ENCODE measurements at places on chromosomes 7 and 10. TPM values are rescaled to one million over a fixed set of nuclear protein-coding genes. Genes with fewer than 3 reads are reported as not detected.

DNA sequence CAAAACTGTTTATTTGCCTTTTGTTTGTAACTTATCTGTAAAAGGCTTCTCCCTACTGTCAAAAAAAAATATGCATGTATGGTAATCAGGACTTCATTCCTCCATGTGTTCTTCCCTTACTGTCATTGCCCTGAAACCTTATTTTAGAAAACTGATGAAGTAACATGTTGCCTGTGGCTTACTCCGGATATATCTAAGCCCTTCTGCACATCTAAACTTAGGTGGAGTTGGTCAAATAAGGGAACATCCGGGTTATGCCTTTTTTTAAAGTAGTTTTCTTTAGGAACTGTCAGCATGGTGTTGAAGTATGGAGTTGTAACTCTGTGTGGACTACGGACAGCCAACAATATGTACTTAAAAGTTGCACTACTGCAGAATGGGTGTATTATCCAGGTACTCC is 6.2 kb downstream of the SAR1A start:
- DNase-seq: no peak

DNA sequence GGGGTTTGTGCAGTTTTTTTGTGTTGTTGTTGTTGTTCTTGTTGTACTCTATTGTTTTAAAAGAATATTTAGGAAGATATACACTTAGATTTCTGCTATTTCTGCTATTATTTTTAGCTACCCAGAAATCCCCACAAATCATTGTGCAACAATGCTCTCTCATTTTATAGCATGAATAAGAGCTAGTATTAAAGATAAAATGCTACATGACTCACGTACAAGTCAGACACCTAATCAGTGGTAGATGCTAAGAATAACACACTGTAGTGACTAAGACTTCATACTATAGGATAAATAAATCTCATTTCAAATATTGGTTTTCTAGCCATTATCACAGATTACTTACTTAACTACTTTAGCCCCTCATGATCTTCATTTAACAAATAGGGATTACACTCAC is 920.5 kb downstream of the KCNMA1 start:
- DNase-seq: no peak

The ITPRID1 gene
- 1.8 TPM for total RNA-seq

The VDAC2 gene
- total RNA-seq: 105 TPM

The FAM237B gene
- not detected for total RNA-seq

- DNase-seq: peak; percentile 5
These were observed 55.2 kb downstream of the MAGI2 start for GRCh38 chr7:79398138-79398749.

DNA sequence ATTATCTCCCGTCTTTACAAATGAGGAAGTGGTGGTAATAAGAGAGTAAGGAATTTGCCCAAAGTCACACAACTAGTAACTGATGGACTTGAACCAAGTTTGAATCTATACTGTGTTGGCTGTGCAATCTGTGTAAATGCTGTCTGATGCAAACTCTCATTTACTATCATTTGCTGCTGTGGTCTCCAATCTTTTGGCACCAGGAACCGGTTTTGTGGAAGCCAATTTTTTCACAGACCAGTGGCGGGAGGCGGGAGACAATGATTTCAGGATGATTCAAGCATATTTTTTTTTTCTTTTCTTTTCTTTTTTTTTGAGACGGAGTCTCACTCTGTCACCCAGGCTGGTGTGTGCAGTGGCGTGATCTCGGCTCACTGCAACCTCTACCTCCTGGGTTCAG is 450.0 kb upstream of the FZD8 start:
- no peak for DNase-seq

The MYOF gene
- total RNA-seq: 90.4 TPM

- no peak for DNase-seq
These were observed 223.2 kb downstream of the CCSER2 start for GRCh38 chr10:84551437-84552120.

The RNF32 gene
- 0.89 TPM for total RNA-seq

GRCh38 chr10:13437026-13437555 is 89.0 kb upstream of the SEPHS1 start:
- DNase-seq: no peak

DNA sequence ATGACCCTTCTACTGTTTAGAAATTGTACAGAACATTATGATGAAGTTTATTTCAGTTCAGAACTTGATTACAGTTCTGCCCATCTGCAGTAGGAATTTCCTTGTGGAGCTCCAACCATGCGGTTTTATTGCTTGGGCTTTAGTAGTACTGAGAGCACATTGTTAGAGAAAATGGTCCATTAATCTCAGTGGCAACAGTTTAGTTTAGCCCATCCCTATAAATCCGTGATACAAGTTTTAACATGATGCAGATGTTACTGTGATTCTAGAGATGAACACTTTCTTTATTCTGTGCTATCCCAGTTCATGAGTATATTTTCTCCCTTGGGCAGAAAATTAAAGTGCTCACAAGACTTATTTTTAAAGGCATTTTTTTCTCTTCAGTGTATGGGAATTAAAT is 84.8 kb upstream of the FZD8 start:
- peak; percentile 38 for DNase-seq

GRCh38 chr10:63168821-63169462 is 35.8 kb downstream of the NRBF2 start:
- no peak for DNase-seq

The ASAH2B gene
- 3.4 TPM for total RNA-seq

The STEAP4 gene
- 10.1 TPM for total RNA-seq

- DNase-seq: no peak
These were observed 828 bp downstream of the BNIP3 start for GRCh38 chr10:131980761-131981428.

The ANKRD61 gene
- not detected for total RNA-seq

GRCh38 chr10:51459476-51459875 is 239.9 kb downstream of the CSTF2T start:
- no peak for DNase-seq

- DNase-seq: no peak
These were observed 112.5 kb downstream of the PTPRN2 start for GRCh38 chr7:158475036-158475678.

GRCh38 chr7:96415293-96415940 is 93.5 kb upstream of the SLC25A13 start:
- DNase-seq: no peak

DNA sequence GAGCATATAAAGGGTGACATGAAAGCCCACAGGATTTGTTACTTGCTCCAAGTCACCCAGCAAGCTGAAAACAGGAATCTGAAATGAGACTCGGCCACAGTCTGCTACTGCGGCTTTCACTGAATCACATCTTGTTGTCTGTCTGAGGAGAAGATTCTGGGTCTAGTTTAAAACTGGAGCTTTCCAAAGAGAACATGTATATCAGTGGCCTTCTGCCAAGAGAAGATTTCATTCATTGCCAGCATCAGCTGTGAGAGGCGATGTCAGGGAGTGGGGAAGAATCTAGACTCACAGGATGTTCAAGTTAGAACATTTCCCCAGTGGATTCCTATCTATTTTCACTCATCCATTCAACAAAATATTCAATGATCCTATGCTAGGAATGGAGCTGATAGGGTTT is 122.8 kb downstream of the GALNT17 start:
- peak; percentile 58 for DNase-seq

The PLEKHS1 gene
- not detected for total RNA-seq

- no peak for DNase-seq
These were observed 33.4 kb downstream of the ZC3HAV1 start for GRCh38 chr7:139075871-139076686.

GRCh38 chr10:124983321-124983720 is 41.4 kb downstream of the ZRANB1 start:
- DNase-seq: no peak

DNA sequence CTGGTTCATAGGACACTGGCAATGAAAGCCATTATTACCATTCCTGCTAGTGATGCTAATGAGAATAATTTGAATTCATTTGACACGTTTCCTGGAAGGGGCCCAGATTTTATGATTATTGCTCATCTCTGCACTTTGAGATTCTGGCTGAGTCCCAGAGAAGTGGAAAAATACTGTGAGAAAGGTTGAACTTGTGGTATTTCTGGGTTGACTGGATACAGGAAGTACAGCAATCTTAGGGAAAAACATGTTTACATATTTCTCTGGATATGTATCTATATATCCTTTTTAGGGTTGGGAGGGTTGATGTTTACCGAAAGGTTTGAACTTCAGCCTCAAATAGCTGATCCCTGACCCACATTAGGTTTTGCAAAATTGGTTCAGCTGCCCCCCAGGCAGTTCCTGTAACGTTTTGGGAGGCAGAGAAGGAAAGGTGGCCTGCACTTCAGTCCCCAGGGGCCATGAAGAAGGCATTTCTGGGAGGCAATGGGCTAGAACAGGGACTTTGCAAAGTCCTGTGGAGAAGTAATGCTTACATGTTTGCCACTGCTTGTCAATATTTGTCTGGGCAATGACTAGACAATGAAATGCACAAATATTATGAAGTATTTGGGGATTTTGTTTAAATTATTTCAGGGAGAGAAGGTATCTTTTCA is 253.7 kb upstream of the PITRM1 start:
- DNase-seq: peak; percentile 67

GRCh38 chr7:91596287-91596686 is 284.2 kb downstream of the MTERF1 start:
- no peak for DNase-seq

DNA sequence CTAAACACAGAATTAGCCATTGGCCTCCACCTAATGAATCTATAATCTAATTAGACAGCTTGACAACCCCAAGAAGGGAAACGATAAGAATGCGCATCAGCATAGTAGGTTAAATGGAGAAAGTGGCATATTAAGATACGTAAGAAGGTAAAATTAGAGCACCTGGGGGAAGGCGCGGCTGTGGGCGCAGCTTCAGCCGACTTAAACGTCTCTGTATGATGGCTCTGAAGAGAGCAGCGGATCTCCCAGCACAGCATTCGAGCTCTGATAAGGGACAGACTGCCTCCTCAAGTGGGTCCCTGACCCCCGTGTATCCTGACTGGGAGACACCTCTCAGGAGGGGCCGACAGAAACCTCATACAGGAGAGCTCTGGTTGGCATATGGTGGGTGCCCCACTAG is 518.8 kb downstream of the PHTF2 start:
- no peak for DNase-seq

DNA sequence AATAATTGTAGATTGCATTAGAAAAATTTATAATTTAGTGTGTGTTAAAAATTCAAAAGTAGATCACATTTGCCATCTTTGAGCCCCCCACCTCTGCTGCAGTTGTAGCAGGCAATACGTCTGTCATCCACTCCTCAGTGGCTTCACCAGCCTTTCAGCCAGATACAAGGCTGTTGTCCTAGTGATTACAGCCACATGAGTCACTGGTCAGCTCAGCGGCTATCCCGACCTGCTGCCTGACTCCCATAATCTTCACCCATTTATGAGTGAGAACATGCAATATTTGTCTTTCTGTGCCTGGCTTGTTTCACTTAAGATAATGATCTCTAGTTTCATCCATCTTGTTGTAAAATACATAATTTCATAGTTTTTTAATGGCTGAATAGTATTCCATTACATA is 9.2 kb downstream of the OR2A5 start:
- no peak for DNase-seq

- no peak for DNase-seq
These were observed 37.4 kb upstream of the ITGB8 start for GRCh38 chr7:20293336-20293735.

DNA sequence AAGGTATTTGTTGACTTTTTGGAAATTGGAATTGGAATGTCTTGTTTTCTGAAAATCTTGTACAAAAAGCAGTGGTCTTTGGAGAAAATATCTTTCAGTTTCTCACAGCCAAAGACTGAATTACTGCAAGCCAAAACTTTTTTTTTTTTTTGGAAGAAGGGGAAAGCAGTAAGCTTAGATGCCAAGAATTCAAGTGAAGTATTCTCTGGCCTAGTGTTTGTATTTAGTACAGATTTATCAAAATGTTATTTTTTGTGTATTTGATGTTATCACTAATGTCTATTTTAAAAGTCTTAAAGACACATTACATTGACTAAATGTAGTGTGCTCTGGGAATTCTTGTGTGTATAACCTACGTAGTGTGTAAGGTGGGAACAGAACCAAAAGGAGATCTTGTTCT is 6.2 kb downstream of the TET1 start:
- peak; percentile 29 for DNase-seq

DNA sequence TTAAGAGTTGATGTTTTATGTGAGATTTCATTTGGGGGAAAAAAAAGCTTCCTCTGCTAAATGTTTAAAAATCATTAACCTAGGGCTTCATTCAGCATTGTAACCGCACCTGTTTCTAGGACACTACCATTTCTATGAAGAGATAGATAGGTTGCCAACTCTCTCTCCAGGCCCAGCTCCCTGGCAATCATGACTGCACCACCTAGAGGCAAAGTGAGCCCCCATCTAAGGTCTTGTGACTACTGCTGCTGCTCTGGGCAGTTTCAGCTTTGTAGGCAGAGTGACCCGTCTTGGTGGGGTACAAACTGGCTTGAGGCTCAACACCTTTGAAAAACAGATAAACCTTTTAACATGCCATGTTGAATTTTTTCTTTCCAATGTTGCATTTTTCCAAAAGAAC is 27.3 kb upstream of the MRC1 start:
- DNase-seq: no peak

The PCBD1 gene
- 15.5 TPM for total RNA-seq

DNA sequence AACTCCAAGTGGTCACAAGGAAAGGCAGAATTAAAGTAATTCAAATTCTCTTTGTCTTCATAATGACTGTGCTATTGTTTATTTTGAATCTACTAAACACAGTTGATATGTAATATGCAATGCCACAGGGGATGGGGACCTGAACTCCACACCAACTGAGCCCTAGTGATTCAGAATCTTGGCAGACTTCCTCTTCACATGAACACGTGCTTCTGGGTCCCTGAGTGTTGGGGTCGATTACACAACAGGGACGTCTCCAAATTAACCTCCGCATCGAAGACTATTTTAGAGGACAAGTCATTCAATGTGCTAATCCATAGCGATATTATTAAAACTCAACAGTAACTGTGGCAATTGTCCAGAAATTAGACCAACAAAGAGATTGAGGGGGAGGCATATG is 95.3 kb upstream of the CARD11 start:
- DNase-seq: no peak

The WDR91 gene
- 13.1 TPM for total RNA-seq

Measured in skin of body (tissue), 3 donors.